Stimulated activated CD8-positive, alpha-beta memory T cell treated with anti-CD3 and anti-CD28 coated beads, Interleukin-4, amount 100 ng/mL, for 4 hours (primary cell): ENCODE measurements at places on chromosomes 1 and 21.
A peak's percentile ranks its signal among the peaks of the same experiment; 100 is the strongest.

- no peak for DNase-seq
Observed at GRCh38 chr1:230806552-230806951, 59.4 kb downstream of the CAPN9 start.

DNA sequence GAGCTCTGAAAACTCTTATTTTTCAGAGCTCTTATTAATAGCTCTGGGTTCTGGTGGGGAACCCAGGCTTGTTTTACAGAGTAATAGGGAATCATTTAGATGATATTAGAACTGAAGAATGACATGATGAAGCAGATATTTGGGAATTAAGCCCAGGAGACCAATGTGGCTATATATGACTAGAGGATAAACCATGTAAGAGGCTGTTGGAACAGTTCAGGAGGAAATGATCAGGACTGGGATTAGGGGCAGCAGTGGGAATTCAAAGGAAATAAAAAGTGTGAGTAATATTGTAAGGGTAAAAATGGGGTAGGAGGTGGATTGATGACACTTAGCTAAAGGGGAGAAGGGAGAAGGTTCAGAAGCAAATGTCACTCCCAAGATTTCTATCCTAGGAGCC lies 58.6 kb downstream of the GIPC2 start:
- DNase-seq: no peak

GRCh38 chr1:182707122-182707521 lies 22.7 kb upstream of the RGS8 start:
- DNase-seq: no peak

GRCh38 chr21:29641635-29642550 lies 297.9 kb downstream of the GRIK1 start:
- no peak for DNase-seq

DNA sequence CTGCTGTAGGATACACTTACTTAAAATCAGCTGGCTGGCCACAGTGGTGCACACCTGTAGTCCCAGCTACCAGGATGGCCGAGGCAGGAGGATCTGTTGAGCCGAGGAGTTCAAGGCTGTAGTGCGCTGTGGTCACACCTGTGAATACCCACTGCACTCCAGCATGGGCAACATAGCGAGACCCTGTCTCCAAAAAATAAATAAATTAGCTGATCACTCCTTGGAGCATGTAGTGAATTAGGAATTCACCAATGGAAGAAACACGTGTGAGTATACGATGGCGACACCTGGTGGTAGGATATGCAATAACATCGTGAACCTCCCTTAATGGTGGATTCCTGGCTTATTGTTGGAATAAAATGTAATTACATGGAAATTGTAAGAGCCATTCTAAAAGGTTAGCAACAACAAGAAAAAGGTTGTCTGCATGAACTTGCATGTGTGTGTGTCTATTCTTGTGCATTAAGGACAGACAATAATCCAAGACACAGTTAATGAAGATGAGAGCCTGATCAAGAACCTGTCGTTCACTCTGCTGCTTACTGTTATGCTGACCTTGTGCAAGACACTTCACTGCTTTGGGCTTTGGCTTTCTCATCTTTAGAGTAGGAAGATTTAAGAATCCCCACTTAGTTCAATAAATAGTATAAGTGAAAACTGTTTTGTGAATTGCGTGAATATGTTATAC lies 38.6 kb upstream of the COX20 start:
- no peak for DNase-seq

- DNase-seq: no peak
Observed at GRCh38 chr1:33347650-33347992, 26.7 kb upstream of the A3GALT2 start.

- DNase-seq: no peak
Observed at GRCh38 chr21:33916200-33916567, 580 bp upstream of the ATP5PO start.

GRCh38 chr1:39080269-39080826 lies 54.2 kb downstream of the NDUFS5 start:
- DNase-seq: no peak

DNA sequence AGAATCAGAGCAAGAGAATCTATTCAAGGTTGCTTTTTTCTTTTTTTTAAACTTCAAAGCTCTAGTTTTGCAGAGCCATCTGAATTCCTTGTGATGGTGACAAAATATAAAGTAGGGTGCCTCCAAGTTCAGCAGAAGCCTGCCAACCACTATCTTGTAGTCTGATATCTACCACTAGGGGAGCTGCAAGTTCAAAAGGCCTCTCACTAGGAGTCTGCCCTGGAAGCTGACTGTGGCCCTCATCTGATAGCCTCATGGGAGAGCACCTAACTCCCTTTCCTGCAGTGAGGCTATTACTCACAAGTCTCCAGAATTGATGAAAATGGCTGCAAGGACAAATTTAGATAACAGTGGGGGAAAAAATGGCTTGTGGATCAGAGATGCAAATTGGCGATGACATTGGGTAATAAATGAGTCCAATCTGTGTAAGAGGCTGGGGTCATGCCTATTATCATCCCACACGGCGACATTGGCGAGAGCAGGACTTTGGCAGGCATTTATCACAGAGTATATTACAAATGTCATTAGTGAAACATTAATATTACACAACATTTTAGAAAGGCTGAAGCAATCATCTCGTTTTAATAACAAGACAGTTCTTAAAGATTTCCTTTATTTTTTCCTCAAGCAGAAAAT lies 10.7 kb upstream of the ZP4 start:
- DNase-seq: no peak

DNA sequence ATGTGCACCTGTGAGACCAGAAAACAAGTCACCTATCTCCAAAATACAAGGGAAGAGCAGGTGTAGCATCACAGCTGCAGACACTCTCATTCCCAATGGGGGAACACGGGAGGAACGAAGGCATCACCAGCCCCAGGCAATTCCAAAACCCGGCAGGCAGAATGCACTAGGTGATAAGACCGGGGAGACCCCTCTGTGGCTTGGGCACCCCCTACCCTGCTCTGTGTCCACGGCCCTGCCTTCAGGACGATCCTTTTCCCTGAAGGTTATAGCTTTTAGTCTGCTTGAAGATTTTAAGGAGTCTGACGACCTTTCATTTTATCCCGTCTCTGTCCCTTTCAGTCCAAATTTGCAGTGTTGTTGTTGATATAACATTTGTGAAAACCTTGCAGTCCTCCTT lies 19.2 kb downstream of the TRPM2 start:
- DNase-seq: no peak

- DNase-seq: no peak
Observed at GRCh38 chr1:155242805-155243358, 12.4 kb downstream of the ENTREP3 start.

- DNase-seq: peak; percentile 49
Observed at GRCh38 chr1:225866061-225866837, 15.9 kb downstream of the TMEM63A start.

DNA sequence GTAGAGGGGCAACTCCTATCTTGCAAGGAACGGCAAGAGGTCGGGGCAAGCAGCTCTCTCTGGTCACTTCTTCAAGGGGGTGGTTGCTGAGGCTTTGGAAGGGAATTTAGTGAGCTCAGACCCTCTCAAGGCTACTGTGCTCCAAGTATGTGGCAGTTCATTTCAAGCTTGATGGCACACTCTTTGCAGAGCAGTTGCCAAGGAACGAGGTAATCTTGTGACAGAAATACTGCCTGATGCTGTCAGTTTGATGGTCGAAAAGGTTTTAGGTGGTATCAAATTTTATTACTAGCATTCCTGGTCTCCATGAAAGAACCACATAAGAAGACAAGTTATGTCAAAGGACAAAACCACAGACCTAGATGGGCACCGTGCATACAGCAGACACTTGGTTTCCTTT lies 13.1 kb downstream of the CFAP298 start:
- DNase-seq: no peak

- no peak for DNase-seq
Observed at GRCh38 chr1:198499588-198499987, 40.9 kb downstream of the ATP6V1G3 start.

DNA sequence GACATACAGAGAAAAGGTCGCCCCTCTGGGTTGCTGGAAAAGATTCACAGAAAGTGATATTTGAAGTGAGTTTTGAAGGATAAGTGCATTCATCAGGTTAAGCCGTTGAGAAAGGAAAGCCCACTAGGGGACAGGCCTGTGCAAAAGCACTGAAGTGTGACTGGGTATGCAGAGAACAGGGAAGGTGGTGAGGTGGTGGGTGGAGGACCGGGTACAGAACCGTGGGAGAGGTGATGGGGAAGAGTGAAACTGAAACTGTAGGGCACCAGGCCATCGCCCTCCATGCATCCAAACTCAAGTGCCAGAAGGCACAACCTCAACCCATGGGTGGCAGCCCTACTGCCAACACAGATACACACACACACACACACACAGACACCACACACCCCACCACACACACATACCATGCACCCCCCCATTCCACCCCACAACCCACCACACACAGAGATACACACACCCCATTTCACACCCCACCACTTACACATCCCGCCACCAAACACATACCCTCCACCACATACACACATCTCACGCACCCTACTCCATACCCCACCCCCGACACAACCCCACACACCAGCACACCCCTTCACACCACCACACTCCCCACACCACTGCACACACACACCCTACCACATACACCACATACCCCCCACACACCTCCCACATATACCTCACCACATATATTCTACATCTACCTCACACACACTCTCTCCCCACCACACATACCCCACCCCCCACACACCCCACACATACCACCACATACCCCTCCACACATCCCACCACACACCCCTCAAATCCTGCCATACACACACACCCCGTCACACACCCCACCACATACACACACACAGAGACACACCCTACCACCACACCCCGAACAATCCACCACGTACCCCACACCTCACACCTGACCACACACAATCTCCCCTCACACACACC lies 59.0 kb downstream of the TSEN15 start:
- DNase-seq: no peak

GRCh38 chr1:19381261-19381660 lies 69.1 kb downstream of the SLC66A1 start:
- no peak for DNase-seq

DNA sequence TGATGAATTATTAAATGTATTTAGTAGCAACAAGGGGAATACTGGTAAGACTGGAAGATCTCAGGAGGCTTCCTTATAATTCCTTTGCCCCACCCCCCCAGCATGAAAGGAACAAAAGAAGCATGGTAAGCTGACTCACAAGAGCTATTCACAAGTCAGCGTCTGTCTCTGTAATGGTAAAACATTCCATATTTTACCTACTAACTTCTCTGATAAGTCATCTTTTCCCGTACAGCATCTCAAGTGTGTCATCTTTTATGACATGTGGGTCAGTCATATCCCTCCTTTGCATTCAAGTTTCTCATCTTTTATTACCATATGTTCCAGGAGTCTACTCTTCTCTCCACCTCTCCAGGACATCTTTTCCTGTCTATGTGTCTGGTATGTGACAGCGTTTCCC lies 241.3 kb downstream of the PLA2G4A start:
- no peak for DNase-seq

DNA sequence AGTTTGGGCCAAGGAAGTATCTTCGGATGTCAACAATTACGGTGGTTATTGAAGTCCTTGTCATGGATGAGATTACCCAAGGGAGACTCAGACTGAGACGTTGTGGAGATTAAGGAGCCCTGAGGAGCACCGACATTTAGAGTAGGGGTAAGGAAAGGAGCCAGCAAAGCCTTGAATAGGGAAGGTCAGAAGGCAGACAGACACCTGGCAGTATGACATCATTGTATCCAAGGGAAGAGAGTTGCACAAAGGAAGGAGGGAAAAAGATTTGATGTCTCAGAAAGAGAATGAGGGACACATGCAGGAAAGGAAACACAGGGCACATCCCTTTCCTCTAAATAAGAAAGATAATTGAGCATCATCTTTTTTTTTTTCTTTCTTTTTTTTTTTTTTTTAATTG lies 11.7 kb downstream of the LAMC2 start:
- no peak for DNase-seq

- DNase-seq: no peak
Observed at GRCh38 chr1:199751962-199752687, 275.4 kb upstream of the NR5A2 start.

GRCh38 chr1:200960236-200960947 lies 63.1 kb downstream of the KIF21B start:
- no peak for DNase-seq

GRCh38 chr21:41367301-41367944 lies 5.6 kb downstream of the MX2 start:
- no peak for DNase-seq

DNA sequence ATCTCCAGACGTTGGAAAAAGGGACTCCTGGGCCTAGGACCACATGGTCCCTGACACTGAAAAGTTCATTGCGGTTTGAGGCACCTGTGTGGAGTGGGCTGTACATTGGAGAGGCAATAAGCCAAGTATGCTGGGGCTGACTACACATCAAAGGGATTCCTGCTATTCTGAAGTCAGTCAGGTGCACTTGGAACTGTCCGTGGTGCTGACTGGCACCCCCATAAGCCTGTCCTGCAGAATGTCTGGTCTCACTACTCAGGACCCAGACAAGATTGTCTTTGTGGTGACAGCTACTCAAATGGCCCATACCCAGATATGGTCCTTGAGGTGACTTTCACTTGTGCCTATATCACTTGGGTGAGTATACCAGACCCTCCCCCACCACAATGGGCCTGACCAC lies 150.6 kb downstream of the RWDD3 start:
- no peak for DNase-seq

DNA sequence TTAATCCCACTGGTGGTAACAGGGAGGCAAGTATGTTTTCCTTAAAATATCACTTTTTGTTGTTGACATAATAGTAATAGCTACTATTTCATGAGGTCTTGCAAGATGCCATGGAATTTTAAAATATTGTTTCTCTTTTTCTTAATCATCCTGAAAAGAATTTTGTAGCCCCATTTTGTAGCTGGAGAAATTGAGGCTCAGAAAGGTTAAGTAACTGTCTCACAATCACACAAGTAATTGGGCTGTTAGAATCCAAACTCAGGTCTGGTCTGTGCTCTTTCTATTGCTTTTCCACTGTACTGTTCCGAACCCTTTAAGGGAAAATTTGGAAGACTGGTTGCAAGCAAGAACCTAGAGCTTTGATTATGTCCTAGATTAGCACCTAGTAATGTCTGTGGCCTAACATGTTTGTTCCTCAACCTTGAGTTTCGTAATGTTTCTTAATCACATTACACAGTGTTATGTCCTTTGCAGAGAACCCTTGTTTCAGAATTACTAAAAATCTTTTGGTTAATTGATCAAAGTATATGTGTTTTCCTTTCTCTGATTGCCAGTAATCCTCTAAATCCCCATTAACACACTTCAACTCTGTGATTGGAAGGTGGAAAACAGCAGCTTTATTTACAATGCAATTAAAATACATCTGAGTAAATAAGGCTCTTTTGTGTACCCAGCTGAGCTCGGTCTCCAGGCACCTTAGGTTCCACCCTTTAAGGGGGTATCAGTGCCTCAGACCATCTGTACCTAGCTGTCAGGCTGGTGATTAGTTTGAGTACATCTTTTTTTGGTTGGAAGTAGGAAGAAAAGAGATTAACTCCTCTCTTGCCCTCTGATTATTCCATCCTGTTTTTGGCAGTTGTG lies 10.4 kb downstream of the LRRC42 start:
- no peak for DNase-seq

- no peak for DNase-seq
Observed at GRCh38 chr1:200990114-200990513, 33.4 kb downstream of the KIF21B start.

DNA sequence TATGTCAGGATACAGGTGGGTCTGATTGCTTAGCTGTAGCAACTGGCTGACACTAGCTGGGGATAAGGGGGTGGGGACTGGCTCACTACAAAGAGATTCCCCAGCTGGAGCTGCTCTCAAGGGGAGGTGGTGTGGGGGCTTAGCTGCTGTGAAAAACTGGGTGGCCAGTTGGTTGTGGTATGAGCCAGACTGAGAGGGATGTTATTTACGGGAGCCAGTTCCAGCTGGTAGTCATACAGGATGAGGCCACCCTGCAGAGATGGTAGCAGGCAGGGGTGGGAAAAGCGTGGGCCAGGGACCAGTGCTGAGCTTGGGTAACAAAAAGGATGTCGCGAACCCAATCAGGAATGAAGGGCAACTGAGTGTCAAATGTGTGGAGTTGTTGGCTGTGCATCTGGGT lies 204.0 kb upstream of the C21orf91 start:
- no peak for DNase-seq
